SJSA1 (cell line): ENCODE measurements at places on chromosomes 2 and 18.

DNA sequence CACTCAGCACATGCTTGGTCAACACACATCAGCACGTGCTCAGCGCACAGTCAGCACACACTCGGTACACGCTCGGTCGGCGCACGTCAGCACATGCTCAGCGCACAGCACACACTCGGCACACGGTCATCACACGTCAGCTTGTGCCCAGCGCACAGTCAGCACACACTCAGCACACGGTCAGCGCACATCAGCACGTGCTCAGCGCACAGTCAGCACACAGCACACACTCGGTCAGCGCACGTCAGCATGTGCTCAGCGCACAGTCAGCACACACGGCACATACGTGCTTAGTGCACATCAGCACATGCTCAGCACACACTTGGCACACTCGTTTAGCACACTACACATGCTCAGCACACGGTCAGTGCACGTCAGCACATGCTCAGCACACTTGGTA is 49.7 kb upstream of the NFATC1 start:
- DNase-seq = no peak

- no peak for DNase-seq
These were observed 102.0 kb downstream of the MAP2 start for GRCh38 chr2:209525834-209526281.

- DNase-seq = no peak
These were observed 117.3 kb downstream of the MIB1 start for GRCh38 chr18:21857871-21858270.

- DNase-seq = no peak
These were observed 1.4 kb downstream of the LAMA1 start for GRCh38 chr18:7116001-7116730.

- no peak for DNase-seq
These were observed 171.8 kb downstream of the ASXL3 start for GRCh38 chr18:33749834-33750233.

- DNase-seq = no peak
These were observed 1.8 kb upstream of the ABCA12 start for GRCh38 chr2:215140166-215140707.
